ENCODE measurements at places on chromosomes 6 and 20.

DNA sequence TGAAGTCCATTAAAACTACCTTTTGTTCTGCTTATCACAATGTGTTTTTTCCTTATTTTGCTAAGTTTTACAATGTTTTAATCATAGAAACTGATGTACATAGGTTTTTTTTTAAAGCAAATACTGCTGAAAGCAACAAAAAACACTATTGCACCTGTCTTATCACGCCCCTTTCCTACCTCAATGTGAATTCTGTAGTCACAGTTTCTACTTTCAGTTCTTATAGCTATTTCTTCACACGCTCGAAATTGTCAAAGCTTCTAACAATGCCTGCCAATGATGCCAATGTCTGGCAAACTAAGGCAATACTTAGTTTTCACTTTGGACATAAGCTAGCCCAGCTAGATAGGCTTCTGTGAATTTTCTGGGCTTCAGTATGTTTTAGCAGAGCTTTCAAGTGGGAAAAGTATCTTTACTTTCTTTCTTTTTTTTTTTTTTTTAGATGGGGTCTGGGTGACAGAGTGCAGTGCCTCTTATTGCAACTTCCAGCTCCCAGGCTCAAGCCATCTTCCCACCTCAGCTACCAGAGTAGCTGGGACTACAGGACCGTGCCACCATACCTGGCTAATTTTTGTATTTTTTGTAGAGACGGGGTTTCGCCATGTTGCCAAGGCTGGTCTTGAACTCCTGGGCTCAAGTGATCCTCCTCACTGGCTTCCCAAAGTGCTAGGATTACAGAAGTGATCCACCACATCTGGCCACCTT lies 85.5 kb upstream of the HTR1B start:
- no peak for DNase-seq

DNA sequence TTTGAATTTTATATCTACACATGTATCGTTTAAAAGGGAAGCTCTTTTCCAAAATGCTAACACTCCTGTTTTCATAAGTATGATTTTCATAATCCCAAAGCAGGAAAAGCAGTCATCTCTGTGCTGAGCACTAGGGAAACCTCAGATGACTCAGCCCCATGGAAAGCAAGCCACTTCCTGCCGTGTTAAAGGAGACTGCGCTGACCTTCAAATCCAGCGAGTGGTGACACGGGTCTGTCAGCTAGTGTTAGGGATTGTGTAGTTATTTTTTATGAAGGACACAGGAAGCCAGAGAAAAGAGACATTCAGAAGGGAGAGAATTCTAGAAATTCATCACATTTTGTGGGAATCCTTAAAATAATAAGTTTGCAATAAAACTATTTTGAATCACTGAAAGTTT lies 57.0 kb upstream of the CD93 start:
- DNase-seq, result peak; percentile 64

GRCh38 chr6:132929141-132929540 lies 114.8 kb downstream of the RPS12 start:
- no peak for DNase-seq

DNA sequence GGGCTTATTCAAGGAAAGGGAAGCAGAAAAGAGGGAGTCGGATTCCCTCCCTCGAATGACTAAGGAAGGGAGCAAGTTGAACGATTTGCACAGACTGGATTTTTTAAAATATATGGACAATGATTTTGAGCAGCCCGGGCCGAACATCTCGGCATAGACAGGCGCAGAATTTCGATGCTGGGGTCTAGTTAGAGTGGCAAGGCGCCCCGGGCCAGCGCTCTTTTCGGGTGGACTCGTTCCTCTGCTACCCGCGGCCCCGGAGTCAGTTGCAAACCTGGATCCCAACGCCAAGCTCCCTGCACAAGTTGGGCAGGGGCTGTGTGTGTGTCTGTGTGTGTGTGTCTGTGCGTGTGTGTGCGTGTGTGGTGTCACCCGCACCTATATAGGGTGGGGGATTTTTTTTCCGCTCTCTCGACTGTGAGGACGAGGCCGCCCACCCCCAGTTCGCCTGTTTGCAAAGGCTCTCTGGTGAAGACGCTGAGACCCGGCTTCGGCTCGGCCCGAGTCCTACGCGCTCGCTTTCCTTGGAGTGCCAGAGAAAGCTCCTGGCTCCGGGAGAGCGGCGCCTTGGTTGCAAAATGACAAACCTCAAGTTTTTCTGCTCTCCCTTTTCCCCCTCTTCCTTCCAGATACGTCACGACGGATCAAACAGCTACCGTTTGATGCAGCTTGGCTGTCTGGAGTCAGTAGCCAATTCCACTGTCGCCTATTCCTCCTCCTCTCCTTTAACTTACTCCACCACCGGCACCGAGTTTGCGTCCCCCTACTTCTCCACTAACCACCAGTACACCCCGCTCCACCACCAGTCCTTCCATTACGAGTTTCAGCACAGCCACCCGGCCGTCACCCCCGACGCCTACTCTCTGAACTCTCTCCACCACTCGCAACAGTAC lies 1.4 kb downstream of the TFAP2D start:
- no peak for DNase-seq

DNA sequence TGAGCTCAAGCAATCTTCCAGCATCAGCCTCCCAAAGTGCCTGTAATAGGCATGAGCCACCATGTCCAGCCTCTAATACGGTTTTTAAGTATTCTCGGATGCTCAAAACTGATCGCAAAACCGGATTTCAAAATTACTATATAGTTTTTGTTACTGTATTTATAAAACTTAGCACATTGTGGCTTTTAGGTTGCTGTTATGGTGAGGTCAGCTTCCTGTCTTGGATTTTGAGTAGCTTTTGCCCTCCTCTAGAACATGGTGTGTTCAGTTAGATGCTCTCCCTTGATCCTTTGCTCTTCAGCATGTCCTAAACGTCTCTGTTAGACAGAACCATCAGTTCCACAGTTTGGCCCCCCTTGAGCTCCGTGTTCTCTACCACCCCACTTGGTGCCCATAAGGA lies 96.2 kb downstream of the RPP40 start:
- DNase-seq, result no peak

- no peak for DNase-seq
These were observed 19.3 kb downstream of the PLCB1 start for GRCh38 chr20:8151372-8151771.

DNA sequence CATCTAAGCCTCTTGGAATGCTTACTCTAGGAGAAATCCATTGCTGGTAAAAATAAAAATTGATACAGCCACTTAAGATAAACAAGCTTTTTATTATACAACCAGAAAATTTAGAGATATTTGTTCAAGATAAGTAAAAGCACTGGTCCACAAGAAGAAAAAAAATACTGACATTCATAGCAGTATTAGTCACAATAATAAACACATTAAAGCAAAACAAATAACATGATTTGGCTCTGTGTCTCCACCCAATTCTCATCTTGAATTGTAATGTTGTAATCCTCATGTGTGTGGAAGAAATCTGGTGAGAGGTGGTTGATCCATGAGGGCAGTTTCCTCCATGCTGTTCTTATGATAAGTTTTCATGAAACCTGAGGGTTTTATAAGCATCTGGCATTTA lies 1093.5 kb upstream of the ADGRB3 start:
- no peak for DNase-seq

GRCh38 chr6:151239603-151240035 lies at the start of gene AKAP12:
TSS of gene AKAP12 (plus strand) at chr6:151239967. CDS start at chr6:151240563, 596 bp downstream.
- no peak for DNase-seq

GRCh38 chr6:82954937-82955577 lies 110.6 kb downstream of the UBE3D start:
- peak; percentile 47 for DNase-seq

GRCh38 chr6:6729971-6730370 lies 141.5 kb downstream of the LY86 start:
- no peak for DNase-seq

GRCh38 chr6:30900863-30901417 lies 7.1 kb upstream of the GTF2H4 start:
- no peak for DNase-seq

DNA sequence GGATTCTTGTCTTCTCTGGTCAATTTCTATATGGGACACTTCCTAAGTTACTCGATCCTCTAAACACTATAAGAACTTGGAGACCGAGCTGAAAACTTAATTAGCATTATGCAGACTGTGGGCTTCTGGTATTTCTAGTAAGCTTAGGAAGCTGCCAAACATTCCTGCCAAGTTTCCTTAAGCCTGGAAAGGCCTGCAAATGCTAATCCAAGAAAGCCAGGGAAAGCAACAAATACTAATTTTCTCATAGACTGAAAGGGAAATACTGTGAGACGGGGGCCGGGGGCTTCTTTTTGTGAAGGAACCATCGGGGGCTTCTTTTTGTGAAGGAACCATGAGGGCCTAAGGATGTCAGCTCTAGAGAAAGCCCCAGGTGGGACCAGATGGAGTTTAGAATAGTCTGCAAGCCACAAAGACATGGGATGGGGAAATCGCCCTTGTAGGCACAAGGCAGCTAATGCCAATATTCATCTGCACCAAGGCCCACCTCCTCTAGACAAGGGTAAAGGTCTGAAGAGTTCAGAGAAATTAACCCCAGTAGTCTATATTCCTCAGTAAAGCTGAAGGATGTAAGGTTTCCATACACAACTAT lies 332.4 kb upstream of the PRDM1 start:
- DNase-seq, result no peak

- no peak for DNase-seq
These were observed 28.6 kb downstream of the CDS2 start for GRCh38 chr20:5155404-5155803.

GRCh38 chr6:11750682-11751081 lies 27.9 kb downstream of the ADTRP start:
- no peak for DNase-seq

GRCh38 chr6:133953634-133954415 lies 801 bp downstream of the TBPL1 start:
- DNase-seq, result no peak

DNA sequence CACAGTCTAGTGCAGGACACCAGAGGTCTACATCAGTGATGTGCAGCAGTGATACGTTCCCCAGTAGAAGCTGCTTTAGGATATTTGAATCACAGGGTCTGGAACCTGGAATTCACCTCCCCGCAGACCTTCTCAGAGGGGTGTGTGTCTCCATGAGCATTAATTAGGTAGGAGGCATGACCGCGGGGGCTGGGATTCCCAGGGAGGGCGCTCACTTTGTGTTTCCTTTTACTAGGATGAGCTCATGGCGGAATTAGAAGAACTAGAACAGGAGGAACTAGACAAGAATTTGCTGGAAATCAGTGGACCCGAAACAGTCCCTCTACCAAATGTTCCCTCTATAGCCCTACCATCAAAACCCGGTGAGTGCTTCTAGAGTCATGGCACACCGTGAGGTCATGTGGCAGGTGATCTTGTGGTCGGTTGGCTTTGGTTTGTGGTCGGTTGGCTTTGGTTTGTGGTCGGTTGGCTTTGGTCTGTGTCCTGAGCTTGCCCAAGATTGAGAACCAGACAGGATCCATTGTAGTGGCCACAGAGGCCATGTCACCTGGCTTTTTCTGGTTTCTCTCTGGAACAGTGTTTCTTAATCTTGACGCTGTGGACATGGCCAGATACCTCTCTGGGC lies 40.8 kb downstream of the CHMP4B start:
- no peak for DNase-seq

GRCh38 chr6:154476494-154476893 lies 34.0 kb downstream of the CNKSR3 start:
- DNase-seq, result peak; percentile 81

DNA sequence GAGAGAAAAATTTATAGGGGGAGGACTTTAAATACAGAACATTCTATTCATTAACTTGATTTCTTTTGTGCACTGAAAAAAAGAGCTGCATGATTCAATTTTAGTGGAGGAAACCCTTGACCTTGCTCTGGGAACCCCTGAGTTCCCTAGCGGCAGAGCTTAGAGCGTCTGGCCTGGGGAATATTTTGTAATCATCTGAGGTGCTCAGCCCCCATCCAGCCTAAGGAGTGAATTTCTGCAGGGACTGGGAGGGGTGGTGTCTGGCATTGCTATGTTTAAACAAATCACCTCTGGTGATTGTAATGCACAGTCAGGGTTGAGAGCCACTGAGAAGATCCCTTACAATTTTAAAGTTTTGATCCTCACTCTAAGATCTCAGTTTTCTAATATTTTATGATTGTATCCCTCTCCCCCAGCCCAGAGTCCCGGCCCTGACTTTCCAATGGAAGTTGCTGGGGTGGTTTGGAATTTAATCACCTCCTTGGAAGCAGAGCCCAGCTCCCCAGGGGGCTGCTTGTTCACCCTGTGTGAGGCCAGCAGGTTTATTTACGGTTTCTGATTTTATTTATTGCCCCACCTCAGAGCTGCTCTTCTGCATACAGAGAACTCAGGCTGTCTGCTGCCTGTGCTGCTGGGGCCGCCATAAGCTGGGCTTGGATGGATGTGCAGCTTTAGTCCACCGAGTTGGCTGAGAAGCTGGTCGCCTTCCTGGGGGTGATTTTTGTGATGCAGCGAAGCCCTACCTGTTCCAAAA lies 263.1 kb downstream of the LRFN2 start:
- DNase-seq, result no peak

DNA sequence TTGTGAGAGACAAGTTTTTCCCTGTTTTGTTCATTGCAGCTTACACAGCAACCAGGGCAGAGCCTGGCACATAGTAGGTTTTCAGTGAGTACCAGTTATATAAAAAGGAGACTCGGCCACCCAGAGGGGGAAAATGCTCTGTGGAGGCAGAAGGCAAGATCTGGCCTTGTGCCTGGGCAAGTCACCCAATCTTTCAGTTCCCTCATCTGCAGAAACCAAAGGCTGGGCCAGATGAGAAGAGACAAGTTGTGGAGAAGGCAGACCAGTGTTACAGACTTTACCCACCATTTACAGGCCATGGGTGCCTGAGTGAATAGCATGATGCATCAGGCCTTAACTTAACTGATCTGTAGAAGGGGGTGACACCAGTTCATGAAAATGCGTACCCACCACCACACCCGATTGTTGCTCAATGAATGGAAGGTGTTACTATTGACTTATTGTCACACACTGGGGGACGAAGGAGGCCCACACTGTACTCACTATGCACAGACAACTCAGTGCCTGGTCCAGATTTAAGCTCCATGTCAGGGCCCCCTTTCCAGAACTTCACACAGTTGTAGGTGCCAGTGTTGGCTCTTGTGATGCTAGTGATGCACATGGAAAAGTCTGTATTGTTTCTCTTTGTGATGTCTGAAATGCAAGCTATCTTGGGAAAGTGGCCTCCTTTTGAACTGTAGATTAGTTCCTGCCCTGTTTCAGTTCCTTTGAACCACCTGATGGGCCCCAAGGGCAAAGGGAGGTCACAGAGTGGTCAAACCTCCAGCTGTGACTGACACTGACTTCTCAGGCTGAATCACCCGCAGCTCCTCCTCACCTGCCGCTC lies 64.3 kb upstream of the SIRPG start:
- no peak for DNase-seq

GRCh38 chr6:69926745-69927144 lies 60.4 kb downstream of the COL19A1 start:
- no peak for DNase-seq

- peak; percentile 57 for DNase-seq
These were observed 804 bp downstream of the ELOVL5 start for GRCh38 chr6:53347921-53348370.

Measured in ACHN (cell line).